SW 1271 (cell line): ENCODE measurements at places on chromosomes 6 and 20.

DNA sequence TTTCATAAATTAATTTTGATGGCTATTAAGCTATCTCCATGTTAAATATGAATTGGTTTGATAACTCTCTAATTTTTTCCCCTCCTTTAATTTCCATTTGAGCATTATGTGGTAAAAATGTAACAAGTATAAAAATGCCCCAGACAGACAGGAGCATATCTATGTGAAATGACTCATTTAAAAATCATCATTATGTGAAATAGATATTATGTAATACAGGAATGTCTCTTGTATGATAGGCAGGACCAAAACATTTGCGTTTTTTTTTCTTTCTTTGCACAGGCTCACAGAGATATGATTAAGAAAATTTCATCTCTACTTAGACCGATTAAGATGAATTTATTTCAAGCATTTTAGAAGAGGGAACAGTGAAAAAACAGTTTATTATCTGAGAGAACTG is 95.8 kb downstream of the AKAP7 start:
- no peak for DNase-seq

- no peak for DNase-seq
These were observed 37.1 kb downstream of the SUN5 start for GRCh38 chr20:32966881-32967781.

DNA sequence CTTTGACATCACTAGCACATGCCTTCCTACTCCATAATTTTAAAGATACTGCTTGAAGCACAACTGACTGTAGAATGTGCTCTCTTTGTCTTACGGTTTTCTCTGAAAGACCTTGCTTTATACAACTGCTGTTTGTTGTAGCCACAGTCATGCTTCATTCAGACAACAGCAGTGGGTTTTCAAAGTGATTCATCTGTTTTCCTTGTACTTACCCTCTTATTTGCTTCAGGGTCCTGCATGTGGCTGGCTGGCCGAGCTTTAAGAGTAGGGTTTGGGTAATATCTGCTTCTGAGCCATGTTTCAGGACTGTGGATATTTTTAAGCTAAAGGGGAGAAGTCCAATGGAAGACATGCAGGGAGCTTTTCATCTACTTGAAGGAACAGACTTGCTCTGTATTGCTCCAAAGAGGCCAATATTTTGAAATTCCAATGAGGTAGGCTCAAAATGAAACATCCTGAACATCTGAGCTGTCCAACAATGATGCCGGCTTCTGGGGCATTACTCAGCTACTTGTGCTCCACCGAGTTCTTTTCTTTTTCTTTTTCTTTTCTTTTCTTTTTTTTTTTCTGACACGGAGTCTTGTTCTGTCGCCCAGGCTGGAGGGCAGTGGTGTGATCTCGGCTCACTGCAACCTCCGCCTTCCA is 160.2 kb upstream of the SGK1 start:
- DNase-seq = no peak

DNA sequence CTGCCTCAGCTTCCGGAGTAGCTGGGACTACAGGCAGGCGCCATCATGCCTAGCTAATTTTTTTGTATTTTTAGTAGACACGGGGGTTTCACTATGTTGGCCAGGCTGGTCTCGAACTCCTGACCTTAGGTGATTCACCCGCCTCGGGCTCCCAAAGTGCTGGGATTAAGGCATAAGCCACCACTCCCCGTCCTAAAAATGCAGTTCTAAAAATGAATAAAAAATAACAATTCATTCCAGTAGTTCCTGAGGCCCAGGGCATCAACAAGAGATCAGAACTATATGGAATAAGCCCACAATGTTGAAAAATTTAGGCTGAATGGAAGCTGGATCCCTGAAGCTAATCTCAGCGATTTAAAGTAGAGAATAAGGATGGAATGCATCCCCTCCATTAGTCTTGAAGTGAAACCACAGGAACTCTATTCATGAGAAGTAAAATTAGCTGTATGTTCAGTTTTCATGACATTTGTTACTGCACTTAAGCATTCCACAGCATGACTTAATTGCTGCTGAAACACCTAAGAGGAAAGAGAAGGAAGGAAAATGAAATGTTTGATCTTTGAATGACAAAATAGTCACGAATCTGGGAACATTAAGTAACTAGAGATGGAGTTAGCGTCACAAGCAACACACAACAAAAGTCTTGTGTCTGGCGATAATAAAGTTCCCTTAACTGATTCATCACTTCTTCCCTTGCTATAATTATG is 80.4 kb upstream of the RIPOR2 start:
- no peak for DNase-seq

GRCh38 chr6:147281895-147282565 is 77.8 kb downstream of the STXBP5 start:
- DNase-seq = no peak

DNA sequence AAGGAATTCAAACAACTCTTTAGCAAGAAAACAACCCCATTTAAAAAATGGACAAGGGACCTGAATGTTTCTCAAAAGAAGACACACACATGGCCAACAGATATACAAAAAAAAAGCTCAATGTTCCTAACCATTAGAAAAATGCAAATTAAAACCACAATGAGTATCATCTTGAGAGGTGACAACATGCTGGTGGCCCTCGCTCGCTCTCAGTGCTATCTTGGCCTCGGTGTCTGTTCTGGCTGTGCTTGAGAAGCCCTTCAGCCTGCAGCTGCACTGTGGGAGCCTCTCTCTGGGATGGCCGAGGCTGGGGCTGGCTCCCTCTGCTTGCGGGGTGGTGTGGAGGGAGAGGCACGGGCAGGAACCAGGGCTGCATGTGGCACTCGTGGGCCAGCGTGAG is 13.4 kb downstream of the SPINT4 start:
- no peak for DNase-seq

- DNase-seq = no peak
These were observed 59.3 kb downstream of the KIF6 start for GRCh38 chr6:39665861-39666260.

DNA sequence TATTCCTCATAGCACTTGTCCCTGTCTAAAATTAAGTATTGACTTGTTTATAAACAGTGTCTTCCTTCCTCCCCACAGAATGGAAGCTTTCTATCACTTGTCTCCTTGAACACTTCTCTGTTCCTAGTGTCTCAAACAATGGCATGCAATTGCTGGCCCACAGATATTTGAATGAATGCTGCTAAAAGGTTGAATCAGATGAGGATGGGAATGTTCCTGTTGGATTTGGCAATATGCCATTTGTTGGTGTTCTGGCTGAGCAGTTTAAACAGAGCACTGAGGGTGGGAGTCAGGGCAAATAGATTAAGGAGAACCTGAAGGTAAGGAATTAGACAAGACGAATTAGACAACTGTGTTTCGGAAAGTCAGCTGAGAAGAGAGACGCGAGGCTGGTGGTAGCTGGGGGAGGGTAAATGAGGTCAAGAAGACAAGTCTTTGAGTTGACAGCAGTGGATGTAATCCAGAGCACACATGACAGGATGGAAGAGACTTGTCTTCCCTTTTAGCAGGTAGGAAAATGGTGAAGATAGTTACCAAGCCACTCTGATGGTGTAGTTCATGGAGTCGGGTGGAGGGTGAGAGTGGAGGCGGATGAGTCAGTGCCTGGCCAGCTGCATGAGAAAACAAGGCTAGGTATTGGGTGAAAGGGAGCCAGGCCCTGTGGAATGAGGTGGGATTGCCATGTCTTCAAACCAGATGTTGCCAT is 58.3 kb upstream of the GNRH2 start:
- DNase-seq = no peak

GRCh38 chr20:20017844-20018185 is 653 bp downstream of the NAA20 start:
- DNase-seq = no peak

GRCh38 chr6:33934731-33935270 is 131.0 kb upstream of the MLN start:
- DNase-seq = no peak

GRCh38 chr6:65979120-65979519 is 272.1 kb upstream of the EYS start:
- DNase-seq = no peak

- no peak for DNase-seq
These were observed 387.1 kb downstream of the THBS2 start for GRCh38 chr6:168866534-168866933.

DNA sequence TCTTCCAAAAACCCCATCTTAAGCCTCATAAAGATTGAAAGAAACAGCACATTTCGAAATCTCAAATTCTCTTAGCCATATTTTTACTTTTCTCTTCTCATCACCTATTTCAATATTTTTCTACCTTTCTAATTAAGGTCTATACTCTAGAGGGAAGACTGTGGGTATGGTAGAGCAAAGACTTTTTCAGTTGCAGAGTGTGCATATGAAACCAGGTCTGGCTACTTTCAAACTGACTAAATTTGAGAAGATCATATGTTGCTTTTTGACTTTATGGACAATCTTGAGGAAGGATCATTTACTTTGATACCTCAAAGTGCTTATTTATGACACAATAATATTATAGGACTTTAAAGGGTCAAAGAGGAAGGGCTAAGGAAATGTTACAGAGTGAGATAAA is 20.7 kb downstream of the FILIP1 start:
- no peak for DNase-seq

DNA sequence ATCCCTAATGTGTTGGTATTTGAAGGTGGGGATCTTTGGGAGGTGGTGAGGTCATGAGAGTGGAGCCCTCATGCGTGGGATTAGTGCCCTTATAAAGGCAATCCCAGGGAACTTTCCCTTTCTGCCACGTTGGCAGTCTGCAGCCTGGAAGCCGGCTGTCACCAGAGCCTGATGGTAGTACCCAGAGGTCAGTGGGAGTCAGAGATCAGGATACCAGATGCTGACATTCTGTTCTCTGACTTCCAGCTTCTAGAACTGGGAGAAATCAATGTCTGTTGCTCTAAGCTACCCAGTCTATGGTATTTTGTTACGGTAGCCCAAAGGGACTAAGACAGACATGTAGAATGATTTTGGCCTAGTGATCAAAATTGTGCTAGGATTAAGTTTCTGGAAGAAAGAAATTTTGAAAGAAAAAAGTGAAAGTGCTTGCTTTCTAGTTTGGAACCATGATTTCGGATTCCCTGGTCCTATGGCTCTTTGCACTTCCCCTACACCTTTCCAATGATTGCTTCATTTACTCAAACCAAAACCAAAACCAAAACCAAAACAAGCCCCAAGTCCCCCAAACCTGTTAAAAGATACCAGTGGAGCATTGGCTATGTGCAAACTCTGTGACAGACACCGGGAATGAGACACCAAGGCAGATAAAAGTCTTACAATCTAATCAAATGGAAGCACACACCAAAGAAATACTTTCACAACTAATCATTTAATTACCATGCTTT is 173.7 kb upstream of the ZNF217 start:
- DNase-seq = no peak

GRCh38 chr6:92915466-92915865 is 503.9 kb downstream of the EPHA7 start:
- DNase-seq = no peak

- DNase-seq = no peak
These were observed 802.3 kb downstream of the MAFB start for GRCh38 chr20:39886650-39887190.

GRCh38 chr6:156395276-156395675 is 381.9 kb upstream of the ARID1B start:
- no peak for DNase-seq

- DNase-seq = no peak
These were observed 62.5 kb upstream of the LOC128125822 start for GRCh38 chr6:63509652-63510352.

DNA sequence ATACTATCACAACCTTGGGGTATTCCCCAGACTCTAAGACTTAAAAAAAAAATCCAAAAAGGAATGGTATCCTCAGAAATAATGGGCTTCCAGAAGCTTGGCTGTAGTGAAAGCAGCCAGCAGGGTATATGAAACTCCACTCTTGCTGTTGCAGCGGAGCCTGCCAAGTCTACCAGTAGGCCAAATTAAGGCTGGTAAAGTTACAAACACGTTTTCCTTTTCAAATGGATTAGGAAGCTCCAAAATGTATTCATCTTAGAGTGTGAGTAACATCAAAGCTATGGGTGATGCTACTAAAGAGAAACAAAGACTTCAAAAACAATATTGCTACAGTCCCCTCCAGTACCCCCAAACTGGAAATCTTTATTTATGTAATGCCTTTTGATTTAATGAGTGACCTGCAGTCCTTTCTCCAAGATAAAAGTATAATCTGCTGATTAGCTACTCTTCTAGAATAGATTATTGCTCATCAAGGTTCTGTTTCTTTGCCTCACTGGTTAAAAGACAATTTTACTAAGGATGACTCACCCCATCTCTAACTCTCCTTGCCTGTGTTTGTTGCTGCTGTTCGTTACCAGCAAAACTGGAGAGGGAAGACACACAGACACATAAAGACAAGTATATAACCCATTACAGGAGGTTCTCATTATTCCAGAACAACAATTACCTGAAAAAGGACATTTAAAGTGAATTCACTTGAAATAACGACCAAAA is 84.9 kb downstream of the BTBD9 start:
- DNase-seq = no peak

GRCh38 chr6:66926060-66926459 is 1219.0 kb upstream of the EYS start:
- DNase-seq = no peak

DNA sequence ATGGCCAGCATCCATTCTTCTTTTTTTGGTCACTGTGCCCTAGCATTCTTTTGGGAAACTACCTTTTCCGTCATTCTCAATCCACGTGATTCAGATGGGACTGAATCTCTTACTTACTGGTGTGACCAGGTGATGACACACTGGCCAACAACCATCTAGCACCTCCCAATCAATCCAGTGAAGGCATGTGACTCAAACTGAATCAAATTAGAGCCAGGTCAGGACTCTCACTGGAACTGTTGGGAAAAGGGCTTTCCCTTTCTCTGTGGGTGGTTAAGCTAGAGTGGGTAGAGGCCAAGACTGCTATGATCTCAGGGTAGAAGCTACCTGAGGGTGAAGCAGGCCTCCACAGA is 36.2 kb upstream of the ZMYND8 start:
- DNase-seq = no peak

GRCh38 chr20:53517146-53517545 is 76.5 kb downstream of the ZNF217 start:
- DNase-seq = no peak

GRCh38 chr20:20630551-20630950 is 81.9 kb downstream of the RALGAPA2 start:
- DNase-seq = no peak

- no peak for DNase-seq
These were observed 20.0 kb upstream of the PLN start for GRCh38 chr6:118528129-118528528.

GRCh38 chr6:85917522-85917921 is 274.8 kb upstream of the SYNCRIP start:
- DNase-seq = no peak

DNA sequence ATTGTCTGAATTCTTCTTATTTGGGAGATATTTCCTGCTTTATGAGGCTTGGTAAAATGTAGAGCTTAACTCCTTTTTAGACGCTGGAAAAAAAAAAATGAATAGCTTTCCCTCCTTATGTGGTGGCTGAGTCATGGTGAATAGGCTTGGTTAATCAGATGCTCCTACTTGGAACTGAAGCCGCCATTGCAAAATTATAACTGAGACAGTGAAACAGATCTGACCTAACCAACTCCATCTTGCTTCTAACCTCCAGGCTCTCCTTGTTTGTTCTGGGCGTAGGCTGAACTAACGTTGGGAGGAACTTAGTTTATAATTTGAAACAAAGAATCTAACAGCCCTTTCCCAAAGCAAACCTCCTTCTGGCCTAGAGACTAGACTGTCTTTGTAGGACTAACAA is 43.2 kb upstream of the PLCB4 start:
- DNase-seq = no peak
